Keratinocyte (primary cell): ENCODE measurements at places on chromosomes 5 and 9.

DNA sequence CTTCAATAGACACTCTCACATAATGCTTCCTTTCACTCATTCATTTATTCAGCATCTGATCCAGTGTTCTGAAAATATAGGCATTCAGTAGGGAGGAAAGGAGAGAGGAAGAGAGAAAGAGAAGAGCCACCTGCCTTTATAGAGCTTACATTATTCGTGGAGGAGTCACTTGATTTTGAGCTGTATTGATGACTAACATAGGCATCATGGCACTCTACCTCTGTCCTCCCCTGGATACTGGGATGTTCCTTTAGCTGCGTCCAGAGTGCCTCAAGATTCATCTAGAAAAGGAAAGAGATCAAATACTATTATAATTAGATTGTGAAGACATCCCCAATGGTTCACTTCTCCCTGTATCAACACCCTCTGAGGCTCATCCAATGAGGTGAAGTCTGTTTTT lies 345.1 kb downstream of the SPATA31D1 start:
- H3K36me3 ChIP-seq, result no peaks in the 10 kb centered on the region
- H3K27ac ChIP-seq, result peak overlapping the region; percentile 25
- no peak overlapping the region for H3K4me3 ChIP-seq

DNA sequence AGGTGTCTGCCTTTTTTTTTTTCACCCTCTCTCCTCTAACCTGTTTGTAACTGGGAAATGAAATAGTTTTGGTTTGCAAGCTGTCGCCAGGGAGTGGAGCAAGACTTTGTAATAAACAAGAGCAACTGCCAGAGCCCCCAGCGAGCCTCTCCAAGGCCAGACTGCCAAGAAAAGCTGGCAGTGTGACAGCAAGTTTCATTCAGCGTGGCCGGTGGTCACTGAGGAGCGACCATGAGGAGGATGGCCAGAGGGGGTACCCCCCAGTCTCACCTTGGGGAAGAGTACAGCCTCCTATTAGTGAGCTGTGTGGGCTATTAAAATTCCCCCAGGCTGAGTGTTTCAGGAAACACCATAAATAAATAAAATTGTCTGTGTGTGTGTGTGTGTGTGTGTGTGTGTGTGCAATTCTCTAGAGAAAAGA lies 49.9 kb downstream of the ZFAND5 start:
- DNase-seq, result no peak
- H3K36me3 ChIP-seq, result no peaks in the 10 kb centered on the region
- no peaks in the 10 kb centered on the region for H3K27me3 ChIP-seq
- H3K4me1 ChIP-seq, result peaks cover 13% of the 10 kb centered on the region
- no peak overlapping the region for H3K27ac ChIP-seq
- H3K4me3 ChIP-seq, result no peak overlapping the region

DNA sequence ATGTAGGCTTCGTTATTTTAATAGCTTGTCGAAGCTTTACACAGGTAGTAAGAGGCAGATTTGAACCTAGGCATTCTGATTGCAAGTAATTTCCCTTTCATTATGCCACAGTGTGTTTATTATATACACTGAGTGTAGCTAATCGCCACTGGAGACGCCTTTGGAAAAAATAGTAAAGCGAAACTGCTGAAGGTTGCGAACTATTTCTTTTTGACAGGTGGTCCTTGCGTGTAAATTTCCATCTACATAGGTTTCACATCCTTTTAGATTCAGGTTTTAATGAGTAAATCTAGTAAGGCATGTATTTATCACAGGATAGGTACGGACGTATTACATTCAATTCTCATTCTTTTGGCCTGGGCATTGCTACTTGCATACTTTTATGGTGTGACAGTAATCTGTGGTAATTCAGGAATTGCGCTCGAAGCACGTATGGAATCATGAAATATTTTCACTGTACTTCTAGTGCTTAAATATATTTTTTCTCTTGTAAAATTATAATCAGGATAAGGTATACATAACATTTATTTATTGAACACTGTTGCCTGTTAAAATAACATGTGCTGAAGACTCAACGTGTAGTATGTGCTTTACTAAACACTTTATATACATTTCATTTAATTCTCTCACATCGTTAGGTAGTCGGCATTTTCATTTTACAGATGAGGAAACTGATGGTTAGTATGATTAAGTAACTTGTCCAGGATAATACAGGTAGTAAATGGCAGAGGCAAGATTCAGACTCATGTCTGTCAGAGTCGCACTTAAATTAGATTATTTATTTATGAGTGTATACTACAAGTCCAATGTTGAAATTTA lies 1.8 kb downstream of the MARCHF6 start:
- peaks cover 27% of the 10 kb centered on the region for H3K4me1 ChIP-seq
- no peaks in the 10 kb centered on the region for H3K36me3 ChIP-seq
- H3K4me3 ChIP-seq, result peak overlapping the region; percentile 72
- no peaks in the 10 kb centered on the region for H3K27me3 ChIP-seq
- peak overlapping the region; percentile 97 for H3K27ac ChIP-seq

DNA sequence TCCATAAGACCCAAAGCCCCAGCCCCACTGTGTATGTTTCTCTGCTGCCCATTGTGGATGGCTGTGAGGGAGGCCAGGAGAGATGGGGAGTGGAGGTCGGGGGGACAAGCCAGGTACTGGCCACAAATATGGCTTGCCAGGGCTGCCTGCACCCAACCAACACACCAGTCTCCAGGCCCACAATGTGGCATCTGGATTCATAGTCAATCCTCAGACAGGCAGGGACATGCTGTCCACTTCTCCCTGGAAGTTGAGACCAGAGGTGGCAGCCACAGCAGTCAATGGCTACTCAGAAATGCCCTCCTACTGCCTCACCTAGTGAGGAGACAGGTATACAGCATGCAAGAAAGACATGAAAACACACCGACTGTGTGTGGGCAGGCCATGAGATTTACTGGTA lies 61.2 kb upstream of the SLC25A51 start:
- no peak overlapping the region for H3K4me3 ChIP-seq
- H3K27me3 ChIP-seq, result no peaks in the 10 kb centered on the region
- peaks cover 10% of the 10 kb centered on the region for H3K36me3 ChIP-seq
- H3K27ac ChIP-seq, result peak overlapping the region; percentile 68
- peaks cover 63% of the 10 kb centered on the region for H3K4me1 ChIP-seq

DNA sequence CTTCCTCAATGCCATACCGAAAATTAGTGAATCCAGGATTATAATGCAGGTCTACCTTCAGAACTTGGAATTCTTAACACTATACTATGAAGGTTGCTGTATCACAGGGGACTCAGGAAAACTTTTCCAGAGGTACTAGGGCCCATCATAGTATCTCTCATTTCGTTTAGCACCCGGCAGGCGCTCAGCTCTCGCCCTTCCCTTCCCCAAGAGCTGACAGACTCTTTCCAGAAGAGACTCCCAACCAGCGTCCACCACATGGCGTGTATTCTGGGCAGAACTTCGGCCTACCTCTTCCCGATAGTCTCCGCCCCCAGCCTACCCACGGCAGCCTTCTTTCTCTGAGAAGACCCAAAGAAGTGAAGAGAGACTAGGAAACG lies 271 bp downstream of the NOL8 start:
- no peak for DNase-seq
- H3K27me3 ChIP-seq, result no peaks in the 10 kb centered on the region
- H3K4me3 ChIP-seq, result peak overlapping the region; percentile 75

GRCh38 chr5:92605591-92605990 lies 975.4 kb downstream of the NR2F1-AS1 start:
- DNase-seq, result no peak
- no peak overlapping the region for H3K27ac ChIP-seq
- H3K27me3 ChIP-seq, result no peaks in the 10 kb centered on the region
- no peak overlapping the region for H3K4me3 ChIP-seq

- no peak for DNase-seq
- H3K36me3 ChIP-seq, result peaks cover 22% of the 10 kb centered on the region
- no peak overlapping the region for H3K4me3 ChIP-seq
Observed at GRCh38 chr5:177431317-177432142, 5.1 kb downstream of the GRK6 start.
